ENCODE measurements at places on chromosomes 16 and 17. TPM values are rescaled to one million over a fixed set of nuclear protein-coding genes. Genes with fewer than 3 reads are reported as not detected.
A peak's percentile ranks its signal among the peaks of the same experiment; 100 is the strongest.

- DNase-seq = no peak
These were observed 281.7 kb upstream of the TBX2 start for GRCh38 chr17:61117983-61118382.

DNA sequence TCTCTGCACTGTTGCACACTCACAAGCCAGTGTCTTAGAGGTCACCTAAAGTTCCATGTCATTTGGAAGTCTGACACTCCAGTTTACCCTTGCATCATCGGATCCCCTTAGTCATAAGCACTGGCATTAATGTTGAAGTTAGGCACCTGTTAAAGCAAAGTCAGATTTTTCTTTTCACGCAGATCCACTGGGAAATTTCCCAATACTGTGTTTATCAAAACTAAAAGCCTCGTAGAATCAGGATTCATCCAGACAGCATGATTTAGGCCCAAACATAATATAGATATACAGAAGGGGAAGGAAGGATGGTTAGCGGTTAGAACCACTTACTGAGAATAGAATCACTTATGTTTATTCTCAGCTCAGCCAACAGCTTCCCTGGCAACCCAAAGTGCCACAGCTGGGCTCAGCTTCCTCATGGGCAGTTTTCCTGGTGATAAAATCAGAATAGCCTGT is 30.1 kb upstream of the HAPSTR1 start:
- DNase-seq = peak; percentile 25

DNA sequence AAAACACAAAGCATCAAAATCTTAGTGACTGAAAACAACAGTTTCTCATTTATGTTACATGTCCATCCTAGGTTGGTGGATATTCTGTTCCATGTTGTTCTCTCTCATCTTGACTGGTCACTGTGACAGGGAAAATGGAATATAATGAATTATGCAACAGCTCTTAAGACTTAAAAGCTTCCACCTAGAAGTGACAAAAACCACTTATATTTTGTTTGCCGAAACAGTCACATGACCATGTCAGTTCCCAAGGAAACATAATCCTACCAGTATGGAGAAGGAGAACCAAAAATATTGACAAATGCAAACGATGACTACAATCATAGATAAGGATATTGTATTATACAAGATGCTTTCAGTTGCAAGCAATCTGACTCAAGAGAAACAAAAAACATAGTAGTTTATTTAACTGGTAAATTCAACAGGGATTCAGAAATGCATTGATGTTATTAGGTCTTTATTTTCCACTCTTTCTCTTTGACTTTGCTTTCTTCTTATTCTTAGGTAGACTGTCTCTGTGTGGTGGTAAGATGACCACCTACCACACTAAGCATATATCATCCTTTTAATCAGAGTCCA is 103.8 kb downstream of the SSH2 start:
- DNase-seq = no peak

DNA sequence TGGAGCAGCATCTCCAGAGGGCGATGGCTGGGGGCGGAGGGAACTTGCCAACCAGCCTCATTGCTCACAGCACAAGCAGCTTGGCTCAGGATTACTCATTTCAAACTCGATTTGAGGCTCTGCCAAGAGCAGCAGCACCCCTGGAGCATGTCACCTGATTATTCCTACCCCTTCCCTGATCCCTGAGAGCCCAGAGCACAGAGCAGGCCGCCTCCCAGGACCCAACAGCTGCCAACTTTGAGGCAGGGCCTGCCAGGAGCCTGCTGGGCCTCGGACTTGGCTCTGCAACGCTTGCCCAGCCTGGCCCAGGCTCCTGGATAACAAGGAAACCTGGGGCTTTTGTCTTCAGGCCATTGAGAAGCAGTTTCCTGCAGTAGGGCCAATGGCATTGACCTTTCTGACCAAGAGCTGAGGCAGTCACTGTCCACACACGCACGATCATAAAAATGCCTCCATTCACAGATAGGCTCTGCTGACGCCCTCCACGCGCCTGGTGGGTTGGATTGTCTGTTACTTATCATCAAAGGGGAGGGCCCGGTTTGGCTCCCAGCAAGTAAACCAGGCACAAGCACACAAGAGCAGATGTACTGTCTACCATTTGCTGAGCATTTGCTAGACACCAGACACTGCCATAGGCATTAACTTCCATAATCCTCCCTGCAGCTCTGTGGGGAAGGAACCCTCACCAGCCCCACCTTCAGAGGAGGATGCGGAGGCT is 406.6 kb upstream of the EEF2KMT start:
- no peak for DNase-seq

GRCh38 chr16:21190599-21190998 is 20.8 kb downstream of the ZP2 start:
- no peak for DNase-seq

GRCh38 chr16:85508993-85509392 is 104.1 kb upstream of the GSE1 start:
- DNase-seq = no peak

- no peak for DNase-seq
These were observed 61.5 kb downstream of the MYOCD start for GRCh38 chr17:12727076-12727760.

DNA sequence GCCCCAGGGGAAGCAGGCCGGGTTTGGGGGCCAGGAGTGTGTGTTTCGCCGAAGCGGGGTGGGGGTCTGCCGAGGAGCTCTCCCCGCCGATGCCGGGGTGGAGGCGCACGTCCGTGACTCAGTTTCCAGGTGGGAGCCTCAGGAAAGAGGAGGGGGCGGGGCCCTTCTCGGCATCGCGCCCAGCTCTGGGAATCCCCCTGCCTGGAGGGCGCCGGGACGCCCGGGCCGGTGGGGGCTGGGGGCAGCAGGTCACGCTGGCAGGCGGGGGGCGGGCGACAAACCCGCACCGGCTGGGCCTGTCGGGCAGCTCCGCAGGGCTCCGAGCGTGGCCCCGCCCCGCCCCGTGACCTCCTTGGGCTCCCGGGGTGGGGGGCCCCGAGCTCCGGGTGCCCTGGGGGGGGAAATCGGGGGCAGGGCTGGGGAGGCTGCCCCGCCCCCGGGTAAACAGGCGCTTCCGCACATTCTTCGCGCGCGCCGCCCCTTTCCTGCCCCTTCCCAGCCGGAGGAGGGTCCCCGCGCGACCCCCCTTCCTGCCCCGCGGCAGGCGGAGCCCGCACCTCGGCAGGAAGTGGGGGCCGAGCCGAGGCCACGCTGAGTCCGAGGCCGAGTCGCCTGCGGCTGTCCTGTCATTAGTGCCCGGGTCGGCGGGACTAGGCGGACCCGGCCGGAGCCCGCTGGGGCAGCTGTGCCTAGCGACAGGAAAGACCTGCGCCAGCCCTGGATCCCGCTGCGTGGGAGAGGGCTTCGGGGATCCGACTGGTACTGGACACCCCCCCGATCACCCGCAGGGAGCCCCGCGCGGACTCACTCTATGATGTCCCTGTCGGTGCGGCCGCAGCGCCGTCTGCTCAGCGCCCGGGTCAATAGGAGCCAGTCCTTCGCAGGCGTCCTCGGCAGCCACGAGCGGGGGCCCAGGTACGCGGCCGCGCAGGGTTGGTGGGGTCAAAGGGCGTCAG is 9.3 kb downstream of the RIPOR1 start:
- DNase-seq = peak; percentile 87

GRCh38 chr17:70104791-70105523 is 29.9 kb downstream of the KCNJ16 start:
- DNase-seq = no peak

GRCh38 chr17:65049085-65049756 is 7.3 kb downstream of the GNA13 start:
- DNase-seq = no peak

GRCh38 chr16:88456356-88457292 is 3.5 kb downstream of the ZFPM1 start:
- no peak for DNase-seq

- DNase-seq = no peak
These were observed 298.6 kb upstream of the PSMD7 start for GRCh38 chr16:73997971-73998370.

DNA sequence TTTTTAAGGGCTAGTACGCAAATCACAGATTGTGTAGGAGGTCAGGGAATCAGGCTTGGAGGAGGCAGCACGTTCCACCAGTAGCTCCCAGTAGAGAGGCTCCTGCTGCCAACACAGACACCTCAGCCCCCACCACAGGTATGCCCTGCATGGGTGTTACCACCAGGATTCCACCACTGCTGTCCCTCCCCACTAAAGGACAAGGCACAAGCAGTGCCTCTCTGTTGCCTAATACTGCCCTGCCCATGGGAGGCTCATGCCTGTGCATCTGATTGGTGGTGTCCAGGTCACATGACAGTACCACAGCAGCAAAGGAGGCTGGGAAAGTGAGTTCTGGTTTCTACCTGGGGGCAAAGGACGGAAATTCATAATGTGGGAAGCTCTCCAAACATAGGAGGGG is 33.6 kb upstream of the CACNG4 start:
- DNase-seq = no peak

GRCh38 chr16:52316241-52316640 is 230.7 kb downstream of the TOX3 start:
- DNase-seq = no peak

DNA sequence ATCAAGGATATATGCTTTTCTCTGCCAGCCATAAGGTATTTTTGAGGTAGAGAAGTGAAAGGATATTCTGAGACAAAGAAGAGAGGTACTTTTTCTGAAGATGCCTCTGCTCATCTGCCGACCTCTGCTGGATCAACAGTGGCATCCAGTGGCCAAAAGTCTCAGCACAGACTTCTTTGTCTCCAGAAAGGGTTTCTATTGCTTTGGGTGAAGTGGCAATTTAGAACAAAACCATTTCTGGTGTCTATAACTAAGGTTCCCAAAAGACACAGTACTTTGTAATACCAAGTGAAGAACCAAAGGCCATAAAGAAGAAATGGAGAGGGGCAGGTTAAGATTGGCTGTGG is 155.2 kb upstream of the C17orf78 start:
- peak; percentile 24 for DNase-seq

DNA sequence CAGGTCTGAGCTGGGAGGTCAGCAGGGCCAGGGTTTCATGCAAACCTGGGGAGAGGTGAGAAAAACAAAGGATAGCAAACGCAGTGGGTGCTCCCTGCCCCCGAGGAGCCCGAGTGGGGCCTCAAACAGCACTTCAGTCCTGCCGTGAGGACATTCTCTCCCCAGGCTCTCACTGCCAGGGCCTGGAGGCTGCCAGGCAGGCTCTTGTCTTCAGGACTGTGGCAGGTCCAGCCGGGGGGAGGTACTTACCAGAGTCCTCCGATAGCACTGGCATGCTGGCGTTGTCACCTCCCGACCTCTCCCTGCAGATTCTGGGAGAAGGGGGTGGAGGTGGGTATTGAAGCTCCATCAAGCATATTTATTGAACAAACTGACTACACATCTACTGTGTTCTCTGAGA is 1.3 kb downstream of the MPP3 start:
- no peak for DNase-seq

DNA sequence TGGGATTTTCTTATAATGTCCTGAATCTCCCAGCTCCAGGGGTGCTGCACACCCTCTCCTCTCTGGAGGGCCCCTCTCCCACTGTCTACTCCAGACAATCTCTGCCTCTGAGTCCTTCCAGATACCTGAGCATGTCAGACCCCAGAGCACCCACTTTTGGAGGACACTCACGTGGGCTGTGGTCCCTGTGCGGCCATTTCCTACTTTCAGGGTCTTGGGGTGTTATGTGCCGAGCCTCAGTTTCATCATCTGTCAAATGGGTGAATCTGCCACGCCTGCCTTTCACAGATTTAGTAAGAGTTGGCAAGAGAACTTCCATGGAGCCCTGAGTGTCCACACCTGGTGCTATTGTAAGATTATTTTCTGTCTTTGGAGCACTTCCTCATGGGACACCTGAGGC is 3.7 kb upstream of the FOXL1 start:
- no peak for DNase-seq

DNA sequence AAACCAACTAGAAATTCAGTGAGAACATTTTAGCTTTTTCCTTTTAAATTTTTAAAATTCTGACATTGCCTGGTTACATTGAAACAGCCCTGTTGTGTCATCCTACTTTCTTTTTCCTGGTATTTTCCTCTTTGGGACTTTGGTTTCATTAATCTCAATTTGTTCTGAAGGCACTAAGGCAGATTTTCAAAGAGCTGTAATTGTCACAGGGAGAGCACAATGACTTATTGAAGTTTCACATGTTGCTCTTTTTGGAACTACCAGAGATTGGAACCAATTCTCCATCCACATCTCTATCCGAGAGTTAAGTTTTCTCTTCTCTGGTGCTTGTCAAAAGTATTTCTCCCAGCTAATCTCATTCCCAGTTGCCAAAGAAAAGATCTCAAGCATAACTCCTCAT is 144.7 kb upstream of the TBX2 start:
- no peak for DNase-seq

GRCh38 chr17:57235124-57235523 is 21.2 kb upstream of the MSI2 start:
- DNase-seq = no peak

DNA sequence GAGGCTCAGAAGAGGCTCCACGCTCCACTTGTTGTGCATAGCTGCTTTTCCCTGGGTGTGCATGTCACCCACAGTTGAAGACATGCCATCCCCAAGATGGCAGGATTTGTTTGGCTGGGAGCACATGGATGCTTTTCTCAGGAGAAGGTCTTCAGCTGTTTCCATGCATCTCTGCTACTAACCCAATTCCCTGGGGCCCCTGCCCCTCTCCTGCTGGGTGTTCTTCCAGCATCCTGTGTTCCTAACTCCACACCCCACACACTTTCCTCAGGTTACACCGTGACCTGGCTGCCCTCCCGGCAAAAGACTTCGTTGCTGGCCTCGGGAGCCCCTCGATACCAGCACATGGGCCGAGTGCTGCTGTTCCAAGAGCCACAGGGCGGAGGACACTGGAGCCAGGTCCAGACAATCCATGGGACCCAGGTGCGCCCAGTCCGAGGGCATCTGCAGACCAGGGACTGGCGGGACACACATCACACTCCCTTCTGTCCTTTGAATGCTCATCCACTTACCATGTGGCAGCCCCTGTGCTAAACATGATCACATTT is 21.5 kb downstream of the ITGAL start:
- DNase-seq = no peak

DNA sequence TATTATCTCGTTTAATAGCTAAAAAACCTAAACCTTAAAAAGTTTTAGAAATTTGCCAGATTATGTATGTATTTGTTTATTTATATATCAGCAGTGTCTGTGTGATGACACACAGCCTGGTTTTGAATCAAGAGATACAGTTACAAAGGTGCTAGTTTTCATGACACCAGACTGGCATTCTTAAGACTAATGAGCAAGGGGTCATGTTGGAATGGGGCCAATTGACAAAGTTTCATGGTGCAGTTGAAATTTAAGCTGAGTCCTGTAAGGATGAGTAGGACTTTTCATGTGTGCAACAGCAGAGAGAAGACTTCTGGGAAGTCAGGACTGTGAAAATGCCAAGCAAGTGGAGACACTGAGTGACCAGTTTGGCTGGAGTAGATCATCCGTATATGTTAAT is 3.2 kb upstream of the KRT10 start:
- no peak for DNase-seq

- DNase-seq = no peak
These were observed 28.1 kb downstream of the HSBP1 start for GRCh38 chr16:83835586-83836566.

GRCh38 chr16:87487361-87487924 is 5.4 kb downstream of the ZCCHC14 start:
- DNase-seq = no peak

TBC1D3G gene
- not detected for polyA plus RNA-seq

CA5A gene
- not detected for polyA plus RNA-seq

SLC5A2 gene
- polyA plus RNA-seq = 0.43 TPM

KRTAP4-1 gene
- not detected for polyA plus RNA-seq

TBX2 gene
- polyA plus RNA-seq = not detected

CLDN7 gene
- 10.8 TPM for polyA plus RNA-seq
